Hematopoietic multipotent progenitor cell treated with erythropoietin and hydrocortisone succinate and interleukin-3 and kit ligand, for 4 days (in vitro differentiated cells): ENCODE measurements at places on chromosomes 13 and 19.

GRCh38 chr19:3593156-3593555, 7.9 kb downstream of the GIPC3 start:
- no peak for DNase-seq

DNA sequence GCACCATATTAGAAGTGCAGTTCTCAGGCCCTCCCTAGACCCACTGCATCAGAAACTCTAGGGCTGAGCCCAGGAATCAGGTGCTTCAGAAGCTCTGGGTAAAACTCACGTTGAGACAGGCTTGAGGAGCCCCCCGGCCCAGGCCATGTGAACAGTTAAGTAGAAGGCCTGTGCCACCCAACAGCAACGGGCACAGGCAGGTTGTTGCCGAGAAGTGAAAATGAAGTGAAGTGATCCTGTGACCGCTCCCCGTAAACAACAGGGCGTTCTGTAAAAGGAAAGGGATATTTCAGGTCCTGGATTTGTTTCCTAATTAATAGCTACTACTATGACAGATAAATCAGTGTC, 128.8 kb downstream of the ATP11A start:
- DNase-seq = no peak

DNA sequence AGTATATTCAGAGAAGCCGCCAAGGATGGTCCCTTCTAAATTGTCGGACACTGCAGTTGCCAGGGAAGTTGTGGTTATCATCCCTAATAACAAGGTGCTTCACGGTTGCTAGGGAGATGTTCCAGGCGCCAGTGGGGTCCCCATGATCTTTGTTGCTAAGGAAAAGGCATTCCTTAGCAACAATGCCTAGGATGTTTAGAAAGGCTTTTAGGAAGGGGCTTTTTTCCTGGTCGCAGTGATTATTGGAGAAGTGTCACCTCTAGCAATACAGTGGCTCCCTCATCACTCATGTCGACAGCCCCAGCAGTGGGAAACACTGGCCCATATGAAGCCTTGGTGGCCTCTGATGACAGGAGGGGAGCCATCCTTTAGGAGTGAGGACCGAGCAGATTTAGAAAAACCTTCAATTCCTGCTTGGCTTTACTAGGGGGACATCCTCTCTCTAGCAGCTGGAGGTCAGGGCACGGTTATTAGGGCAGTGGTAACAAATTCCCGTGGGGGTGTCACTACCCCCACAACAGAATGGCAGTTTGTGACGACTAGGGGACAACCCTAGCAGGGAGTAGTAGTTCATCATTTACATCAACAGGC, 6.4 kb upstream of the TMC4 start:
- no peak for DNase-seq

DNA sequence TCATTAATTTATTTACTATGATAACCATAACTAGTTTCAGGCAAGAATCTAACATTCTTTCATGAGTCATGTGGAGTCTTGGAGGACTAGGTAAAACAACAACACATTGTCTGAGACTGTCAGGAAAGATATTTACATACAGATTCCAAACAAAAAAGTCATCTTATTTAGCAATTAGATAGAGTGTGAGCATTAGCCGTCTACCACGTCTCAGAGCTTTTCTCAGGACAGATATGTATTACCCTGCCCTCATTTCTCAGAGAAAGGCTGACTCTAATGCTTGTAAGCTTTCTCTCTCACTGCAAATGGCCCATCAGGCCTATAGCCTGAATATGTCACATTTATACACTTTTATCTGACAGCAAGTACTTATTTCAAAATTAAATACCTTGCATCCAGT, 312.1 kb upstream of the PCDH20 start:
- no peak for DNase-seq

DNA sequence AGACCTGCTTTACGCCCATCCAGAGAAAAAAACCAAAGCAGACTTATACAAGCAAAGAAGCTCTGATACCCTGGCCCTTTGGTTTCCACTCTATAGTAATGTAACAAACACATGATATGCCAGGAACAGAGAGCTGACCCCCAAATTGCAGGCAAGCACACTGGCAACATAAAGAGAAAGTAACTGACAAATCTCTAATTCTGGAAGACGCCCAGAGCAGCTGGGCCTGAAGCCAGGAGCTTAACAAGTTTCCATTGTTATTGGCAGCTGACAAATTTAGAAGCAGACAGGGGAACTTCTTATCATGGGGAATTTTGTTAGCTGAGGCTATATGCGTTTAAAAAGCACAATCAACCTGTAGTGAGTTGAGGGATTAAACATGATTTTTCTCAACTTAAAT, 158.0 kb downstream of the DLEU7 start:
- peak; percentile 73 for DNase-seq

DNA sequence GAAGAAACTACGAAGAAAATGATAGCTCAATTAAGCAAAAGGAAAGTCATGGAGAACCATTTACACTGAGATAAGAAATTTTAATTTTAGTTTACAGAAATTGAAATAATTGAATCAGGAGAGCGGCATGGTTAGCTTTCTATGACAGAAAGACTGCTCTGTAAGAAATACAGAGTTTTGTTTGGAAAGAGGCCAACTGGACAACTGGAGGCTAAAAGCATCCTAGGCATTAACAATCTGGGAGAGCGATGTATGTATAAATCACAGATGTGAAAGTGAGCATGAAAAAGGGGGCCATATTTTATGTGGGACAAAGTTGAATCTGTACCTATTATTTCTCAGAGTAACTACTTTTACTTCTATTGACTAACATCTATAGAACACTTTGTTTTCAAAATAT, 1608.8 kb upstream of the PCDH20 start:
- DNase-seq = no peak

DNA sequence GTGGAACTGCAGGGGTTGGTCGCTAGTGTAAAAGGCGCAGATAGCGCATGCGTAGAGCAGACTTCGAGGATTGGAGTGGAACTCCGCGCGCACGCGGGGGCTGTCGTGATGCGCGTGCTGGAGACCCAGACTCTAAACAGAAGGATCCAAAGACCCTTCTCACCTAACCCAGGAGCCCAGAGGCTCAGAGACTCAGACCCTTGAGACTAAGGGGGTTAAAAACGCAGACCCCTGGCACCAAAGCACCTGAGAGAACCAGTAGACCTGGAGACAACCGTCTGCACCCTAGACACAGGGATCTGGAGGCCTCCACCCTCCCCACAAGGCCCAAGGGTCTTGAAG, 567 bp upstream of the CTU1 start:
- DNase-seq = no peak

DNA sequence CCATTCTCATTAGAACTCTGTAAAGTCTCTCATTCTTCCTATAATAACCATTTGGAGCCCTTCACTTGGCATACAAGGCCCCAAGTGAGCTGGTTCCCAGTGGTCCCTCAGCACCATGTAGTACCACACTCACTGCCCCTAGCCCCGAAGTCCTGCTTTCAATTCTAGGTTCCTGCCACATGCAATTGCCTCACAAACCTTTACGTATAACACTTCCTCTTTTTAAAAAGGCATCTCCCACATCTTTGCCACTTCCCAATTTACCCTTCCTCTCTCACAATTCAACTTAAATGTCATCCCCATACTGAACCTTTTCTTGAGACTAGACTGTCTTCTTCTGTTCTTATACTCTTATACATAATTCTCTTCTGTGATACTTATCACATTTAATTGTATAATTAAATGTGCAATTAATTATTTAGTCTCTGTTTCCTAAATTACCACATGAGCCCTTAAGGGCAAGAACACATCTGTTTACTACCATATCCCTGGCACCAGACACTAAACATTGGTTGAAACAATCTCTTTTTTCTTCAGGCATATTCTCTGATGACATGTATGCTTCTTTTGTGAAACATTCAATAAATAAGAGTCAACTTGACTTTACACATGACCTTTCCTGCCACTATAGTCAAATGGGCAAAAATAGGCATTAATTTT, 304.0 kb downstream of the SPRY2 start:
- peak; percentile 81 for DNase-seq

DNA sequence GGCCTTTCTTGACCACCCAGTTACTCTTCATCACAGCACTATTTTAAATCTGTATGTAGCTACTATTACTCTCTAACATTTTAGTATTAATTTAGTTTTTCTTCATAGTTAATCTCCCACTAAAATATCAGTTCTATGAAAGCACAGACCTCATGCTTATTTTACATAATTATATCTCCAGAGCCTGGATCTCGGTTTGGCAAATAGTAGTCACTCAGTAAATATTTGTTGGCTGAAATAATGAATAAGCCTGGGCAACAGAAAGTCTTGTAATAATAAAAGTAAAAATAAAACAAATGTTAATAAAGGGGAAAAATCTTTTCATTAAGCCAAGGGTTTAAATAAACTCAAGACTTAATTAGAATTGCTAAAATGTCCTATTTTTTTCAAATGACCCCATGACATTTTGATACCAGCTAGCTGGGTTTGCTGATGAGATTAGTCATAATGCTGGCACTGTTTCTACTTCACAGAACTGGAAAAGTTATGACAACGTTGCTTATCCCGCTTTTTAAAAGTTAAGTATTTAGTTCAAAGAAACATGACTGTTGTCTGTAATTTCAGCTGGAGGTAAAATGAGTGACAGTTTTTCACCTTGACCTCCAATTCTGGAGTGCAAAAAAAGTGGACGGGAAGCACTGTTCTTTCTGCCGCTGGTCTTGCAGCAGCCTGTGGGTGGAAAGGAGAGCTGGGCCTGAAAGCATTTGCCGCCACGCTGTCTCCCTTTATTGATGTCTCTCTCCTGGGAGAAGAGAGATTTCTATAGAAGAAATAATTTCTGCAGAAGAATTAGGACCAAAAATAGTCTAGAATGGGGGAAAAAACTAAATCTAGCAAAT, 85.2 kb upstream of the SPATA13 start:
- DNase-seq = no peak

DNA sequence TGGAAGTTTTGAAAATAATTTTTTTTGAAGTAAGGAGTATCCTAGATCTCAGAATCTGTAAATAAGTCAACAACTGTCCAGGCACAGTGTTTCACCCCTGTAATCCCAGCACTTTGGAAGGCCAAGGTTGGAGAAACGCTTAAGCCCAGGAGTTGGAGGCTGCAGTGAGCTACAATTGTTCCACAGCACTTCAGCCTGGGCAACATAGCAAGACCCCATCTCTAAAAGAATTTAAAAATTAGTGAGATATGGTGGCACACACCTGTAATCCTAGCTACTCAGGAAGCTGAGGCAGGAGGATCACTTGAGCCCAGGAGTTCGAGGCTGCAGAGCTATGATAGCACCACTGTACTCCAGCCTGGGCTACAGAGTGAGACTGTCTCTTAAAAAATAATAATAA, 87.2 kb upstream of the ZNF507 start:
- no peak for DNase-seq

DNA sequence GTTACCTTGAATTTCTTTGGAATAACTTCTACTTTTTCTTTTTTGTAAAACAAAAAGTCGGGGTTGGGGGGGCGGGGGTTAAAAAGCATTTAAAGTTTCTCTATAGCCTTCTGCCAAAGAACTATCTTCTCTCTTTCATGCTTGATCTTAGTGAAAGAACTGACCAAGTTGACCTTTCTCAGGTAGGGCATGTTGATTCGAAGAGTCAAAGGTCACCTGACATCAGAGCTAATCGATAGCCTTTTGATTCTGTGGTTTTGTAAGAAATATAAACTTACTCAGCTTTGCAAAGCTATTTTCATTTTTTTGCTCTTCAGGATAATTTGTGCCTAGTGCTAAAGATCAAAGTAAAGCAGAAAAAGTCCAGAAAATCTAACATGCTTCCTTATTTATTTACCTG, 181.5 kb downstream of the IRS2 start:
- DNase-seq = no peak

DNA sequence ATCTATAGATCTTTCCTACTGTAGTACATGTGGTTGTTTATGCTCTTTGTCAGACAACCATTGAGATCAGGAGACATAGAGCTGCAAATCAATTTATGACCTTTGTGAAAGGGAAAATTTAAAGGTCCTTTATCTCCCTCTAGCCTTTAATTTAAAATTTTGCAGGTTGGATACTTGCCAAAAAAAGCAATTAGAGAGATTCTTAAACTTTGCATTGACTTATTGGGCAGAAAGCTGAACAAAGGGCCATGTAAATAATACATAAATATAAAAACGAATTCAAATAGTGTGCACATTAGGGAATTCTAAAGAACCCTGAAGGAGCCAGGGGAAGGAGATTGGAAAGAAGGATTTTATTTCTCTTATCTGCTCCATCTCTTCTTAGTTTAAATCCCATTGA, 22.0 kb upstream of the RB1 start:
- DNase-seq = peak; percentile 42

DNA sequence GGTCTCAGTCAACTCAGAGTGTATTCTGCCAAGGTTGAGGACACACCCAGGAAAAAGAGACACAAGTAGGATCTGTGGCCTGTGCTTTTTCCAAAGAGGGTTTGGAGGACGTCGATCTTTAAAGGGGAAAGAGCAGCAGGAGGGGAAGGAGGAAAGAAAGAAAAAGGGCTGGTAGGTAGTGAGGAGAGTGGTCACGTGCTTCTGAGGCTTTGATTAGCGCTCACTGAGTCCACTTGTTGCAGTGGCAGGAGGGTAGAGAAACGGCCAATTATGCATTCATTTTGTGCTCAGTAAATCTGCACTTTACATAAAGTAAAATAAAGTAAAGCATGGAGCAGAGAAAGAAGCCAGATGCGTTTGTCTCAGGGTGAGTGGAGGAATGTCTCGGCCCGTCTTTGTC, 126.0 kb upstream of the VSTM2B start:
- no peak for DNase-seq

- no peak for DNase-seq
Measured at GRCh38 chr19:33459222-33460090, 62.1 kb downstream of the PEPD start.

GRCh38 chr13:50991579-50992521, 82.3 kb downstream of the RNASEH2B start:
- DNase-seq = peak; percentile 92

GRCh38 chr13:100341327-100341726, 247.3 kb downstream of the GGACT start:
- no peak for DNase-seq

DNA sequence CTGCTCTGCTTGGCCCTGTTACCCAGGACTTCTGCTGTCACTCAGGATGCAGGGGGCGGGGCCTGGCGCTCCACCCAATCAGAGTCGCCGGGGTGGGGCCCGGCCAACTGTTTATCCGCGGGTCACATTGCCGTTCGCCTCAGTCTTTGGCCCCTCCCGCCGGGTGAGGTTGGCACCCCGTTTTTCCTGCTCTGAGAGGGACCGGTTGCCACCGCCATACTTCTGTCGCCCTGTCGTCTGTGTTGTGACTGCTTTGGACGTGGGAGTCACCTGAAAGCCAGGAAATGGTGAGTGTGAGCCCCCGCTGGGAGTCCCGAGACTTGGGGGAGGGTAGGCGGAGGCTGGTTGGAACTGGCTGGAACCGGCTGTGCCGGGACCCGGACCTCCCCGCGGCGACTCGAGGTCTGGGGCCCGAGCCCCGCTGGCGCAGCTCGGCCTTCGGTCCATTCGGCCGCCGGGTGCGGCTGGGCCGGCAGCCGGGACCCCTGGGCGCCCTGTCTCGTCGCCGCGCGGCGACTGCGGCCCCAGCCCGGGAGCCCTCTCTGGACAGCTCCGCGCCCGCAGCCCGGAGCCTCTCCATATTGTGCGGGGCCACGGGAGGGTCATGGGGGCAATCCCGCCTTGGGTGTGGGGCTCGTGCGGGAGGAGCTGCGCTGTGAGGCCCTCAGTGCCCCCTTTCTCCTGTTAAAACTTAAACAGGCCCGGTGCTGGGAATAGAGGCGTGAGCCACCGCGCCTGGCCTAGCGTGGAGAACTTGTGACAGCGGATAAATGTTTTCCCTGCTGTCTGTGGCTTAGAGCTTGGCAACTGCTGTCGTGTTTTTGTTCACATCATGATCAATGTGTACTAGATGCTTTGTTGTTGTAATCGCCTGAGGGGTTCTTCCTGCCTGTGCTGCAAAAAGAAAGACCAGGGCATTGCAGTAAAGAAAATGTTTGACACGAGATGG, at the start of gene ZNF844:
TSS of gene ZNF844 (plus strand) at position 142 of the 949 bp plus-strand sequence. CDS start at position 285, 143 bp downstream.
- peak; percentile 92 for DNase-seq
